ENCODE measurements at places on chromosomes 4 and X.

GRCh38 chr4:152972821-152973628 is 36.9 kb downstream of the FHDC1 start:
- DNase-seq = no peak

GRCh38 chr4:25658357-25658771 is 2.7 kb downstream of the SLC34A2 start:
- no peak for DNase-seq

DNA sequence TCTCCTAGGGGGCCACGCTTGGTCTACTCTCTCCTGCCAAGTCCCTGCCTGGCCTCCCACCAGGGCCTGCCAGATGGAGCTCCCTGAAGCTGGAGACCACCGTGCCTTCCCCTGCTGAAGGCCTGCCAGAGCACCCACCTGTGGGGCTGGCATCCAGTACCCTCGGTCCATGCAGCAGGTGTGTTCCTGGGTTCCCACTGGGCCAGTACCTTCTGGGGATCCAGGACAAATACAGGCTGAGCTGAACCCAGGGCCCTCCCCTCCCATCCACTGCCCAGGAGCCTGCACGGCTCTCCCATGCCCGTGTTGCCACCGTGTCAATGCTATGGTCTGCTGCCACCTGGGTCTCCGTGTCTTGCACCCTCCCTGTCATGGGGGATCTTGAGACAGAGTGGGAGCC is 68.8 kb downstream of the ABLIM2 start:
- DNase-seq = no peak

- DNase-seq = no peak
Observed at GRCh38 chrX:44019911-44020310, 46.7 kb upstream of the NDP start.

DNA sequence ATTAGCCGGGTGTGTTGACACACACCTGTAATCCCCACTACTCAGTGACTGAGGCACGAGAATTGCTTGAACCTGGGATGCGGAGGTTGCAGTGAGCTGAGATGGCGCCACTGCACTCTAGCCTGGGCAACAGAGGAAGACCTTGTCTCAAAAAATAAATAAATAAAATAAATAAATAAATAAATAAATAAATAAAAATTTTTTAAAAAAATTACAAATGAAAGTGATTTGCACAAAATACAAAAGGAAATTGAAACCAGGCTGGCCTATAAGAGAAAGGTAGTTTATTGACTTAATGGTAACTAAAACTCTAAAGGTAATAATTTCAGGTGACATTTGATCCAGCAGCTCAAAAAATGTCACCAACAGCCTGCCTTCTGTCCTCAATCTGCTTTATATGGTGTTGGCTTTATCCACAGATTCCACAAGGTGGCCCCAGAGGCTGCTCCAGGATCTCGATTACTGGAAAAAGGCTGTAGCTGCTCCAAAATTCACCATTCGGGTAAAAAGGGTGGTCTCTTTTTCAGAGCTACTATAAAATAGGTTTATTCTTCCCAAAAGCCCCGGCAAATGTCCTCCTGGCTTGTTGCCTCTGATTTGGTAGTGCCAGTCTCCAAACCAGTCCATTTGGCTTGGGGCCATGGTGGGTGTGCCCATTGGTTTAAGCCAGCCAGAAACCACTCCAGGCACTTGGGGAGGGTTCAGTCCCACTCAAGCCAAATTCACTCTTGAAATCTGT is 61.4 kb upstream of the TRIM2 start:
- no peak for DNase-seq

DNA sequence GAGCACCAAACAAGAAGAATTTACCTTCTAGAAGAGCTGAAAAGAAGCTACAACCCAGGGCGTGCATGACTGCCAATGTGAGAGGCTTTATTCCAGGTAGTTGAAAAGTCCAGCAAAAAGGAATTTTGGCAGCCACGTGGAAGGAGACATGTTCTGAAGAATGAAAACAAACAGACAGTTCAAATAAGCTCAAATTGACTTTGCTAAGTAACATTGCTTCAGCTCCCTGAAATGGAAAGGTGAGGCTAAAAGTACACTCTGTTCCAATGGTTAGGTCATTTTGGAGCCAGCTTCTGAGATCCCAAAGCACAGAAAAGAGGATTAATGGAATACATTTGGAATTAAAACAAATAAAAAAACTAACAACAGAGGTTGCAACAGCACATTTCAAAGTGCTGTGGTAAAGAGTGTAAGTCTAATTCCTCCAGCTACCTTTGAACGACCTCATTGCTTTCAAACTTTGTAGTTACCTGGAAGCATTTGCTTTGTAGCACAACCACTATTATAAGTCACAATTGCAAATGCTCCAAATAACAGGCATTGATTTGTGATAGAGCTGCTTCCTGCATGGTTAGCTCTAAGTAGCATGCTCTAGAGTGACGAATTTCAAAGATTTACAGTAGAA is 405.3 kb upstream of the EDA2R start:
- no peak for DNase-seq

DNA sequence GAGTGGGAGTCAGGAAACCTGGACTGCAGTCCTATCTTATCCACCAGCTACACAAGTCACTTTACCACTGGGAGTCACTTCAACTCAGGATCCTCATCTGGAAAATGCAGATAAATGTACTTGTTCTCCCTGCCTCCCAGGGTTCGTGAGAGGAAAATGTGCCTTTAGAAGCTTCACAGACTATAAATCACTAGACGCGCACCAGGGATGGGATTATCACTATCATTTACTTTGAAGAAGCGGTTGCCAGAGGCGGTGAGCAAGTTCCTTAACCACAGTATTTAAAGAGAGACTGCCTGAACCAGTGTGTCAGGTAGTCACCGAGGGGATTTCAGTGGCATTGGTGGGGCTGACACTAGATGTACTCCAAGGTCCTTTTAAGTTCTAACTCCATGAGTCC is 219.5 kb downstream of the HS6ST2 start:
- no peak for DNase-seq

- DNase-seq = no peak
Observed at GRCh38 chr4:172009446-172010230, 196.4 kb downstream of the GALNTL6 start.

DNA sequence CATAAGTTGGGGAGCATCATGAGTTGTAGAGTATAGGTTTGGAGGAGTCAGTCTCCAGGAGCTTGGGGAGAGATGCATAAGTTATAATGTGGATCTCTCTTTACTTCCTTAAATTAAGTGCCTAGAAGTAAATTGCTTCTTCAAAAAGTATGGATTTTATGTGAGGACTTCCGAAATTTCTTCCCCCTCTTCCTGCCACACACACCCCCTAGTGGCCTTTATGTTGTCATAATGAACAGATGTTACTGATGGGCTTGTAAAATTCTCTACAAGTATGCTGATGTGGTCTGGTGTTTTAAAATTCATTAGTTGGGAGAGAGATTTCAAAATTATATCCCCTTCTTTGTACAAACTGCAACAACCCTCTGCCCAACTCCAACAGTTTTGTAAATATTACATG is 2.3 kb upstream of the METTL14 start:
- no peak for DNase-seq

DNA sequence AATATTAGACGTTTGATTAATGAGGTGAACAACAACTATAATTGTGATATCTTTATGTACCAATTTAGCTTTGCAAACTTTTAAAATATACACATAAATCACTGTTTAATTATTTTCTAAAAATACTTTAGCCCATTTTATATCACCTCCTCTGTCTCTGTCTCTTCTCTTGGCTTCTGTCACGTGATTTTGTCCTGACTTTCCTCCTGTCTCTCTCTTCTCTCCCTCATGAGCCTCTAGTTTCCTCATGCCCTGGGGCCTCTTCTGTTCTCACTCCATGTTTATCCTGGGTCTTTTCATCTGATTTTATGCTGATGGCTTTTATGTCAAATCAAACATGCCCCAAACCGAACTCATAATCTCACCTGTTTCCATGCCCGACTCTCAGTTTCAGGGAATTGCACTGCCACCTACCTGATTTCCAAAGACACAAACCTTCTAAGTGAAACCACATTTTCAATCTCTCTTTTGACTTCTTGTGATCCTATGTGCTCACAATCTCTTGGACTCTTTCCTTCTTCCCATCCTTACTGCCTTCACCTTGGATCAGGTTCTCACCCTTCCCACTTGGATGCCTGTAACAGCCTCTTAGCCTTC is 303.0 kb upstream of the GALNT7 start:
- DNase-seq = no peak

DNA sequence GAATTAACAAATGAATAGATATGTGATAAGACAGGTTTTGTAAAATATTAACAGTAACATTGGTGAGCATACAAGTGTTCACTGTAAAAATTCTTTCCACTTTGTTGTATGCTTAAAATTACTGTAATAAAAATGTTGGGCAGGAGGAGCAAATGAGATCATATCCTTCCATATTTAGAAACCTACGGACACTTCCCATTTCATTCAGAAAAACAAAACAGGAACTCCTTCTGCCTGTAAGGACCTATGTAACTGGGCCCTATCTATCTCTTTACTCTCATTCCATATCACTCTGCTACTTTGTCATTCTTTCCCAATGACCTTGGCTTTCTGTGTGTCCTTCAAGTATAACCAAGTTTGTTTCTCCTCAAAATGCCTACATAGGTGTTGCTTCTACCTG is 53.7 kb upstream of the SLC39A8 start:
- no peak for DNase-seq

GRCh38 chr4:3630598-3631543 is 98.6 kb upstream of the LRPAP1 start:
- DNase-seq = no peak

- no peak for DNase-seq
Observed at GRCh38 chr4:22077571-22077970, 129.0 kb upstream of the KCNIP4 start.

DNA sequence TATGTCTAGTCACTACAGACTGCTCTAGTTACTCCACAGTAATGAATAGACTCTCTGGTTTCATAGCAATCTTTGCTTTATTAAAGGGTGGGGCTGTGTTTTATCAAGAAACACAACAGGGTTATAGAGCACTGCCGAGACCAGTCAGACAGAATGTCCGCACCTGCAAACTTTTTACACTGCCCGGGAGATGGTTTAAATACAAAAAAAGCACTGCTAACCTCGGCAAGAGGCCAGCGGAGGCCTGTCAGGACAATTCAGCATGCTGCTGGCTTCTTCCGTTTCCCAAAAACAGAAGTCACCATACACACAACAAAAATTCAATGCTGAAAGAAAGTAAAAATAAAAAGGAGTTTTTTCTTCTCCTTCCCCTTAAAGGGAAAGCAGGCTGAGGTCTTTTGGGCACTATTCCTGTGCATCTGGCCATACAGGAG is 67.4 kb downstream of the IRF2 start:
- DNase-seq = no peak

GRCh38 chr4:177391287-177391686 is 51.0 kb downstream of the AGA start:
- DNase-seq = no peak

DNA sequence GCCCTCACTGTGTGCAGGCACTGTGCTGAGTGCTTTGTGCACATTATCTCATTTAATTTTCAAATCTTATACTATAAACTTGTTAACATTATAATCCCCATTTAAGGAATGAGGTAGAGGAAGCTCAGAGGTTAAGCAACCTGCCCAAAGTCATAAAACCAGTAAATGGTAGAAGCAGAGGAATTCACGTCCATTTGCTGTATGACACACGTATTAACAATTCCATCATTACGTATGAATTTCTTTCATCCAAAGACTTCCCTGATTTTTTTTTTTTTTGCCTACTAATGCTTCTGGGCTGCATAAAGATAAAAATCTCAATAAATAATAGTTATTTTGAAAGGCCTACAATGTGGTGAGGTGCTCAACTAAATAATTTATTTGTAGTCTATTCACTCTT is 64.5 kb upstream of the H2AZ1 start:
- DNase-seq = no peak

DNA sequence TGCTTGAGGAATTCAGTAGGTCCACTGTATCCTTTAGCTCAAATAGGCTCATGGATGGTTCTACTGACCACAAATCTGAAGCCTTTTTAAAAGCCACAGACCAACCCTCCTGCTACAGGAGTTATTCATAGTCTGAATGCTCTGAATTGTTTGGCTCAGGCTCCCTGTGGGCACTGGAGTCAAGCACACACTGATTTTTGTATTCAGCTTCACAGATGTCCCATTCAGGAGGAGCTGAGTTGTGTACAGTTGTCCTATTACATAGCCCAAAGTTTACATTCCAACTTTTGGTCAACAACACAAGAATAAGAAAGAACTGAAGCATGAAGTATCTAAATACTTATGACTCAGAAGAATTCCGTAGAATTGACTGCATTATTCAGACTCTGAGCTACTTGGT is 243.9 kb downstream of the UNC5C start:
- no peak for DNase-seq

GRCh38 chr4:172083272-172083671 is 270.1 kb downstream of the GALNTL6 start:
- no peak for DNase-seq

- no peak for DNase-seq
Observed at GRCh38 chr4:17367201-17367600, 144.7 kb downstream of the QDPR start.

DNA sequence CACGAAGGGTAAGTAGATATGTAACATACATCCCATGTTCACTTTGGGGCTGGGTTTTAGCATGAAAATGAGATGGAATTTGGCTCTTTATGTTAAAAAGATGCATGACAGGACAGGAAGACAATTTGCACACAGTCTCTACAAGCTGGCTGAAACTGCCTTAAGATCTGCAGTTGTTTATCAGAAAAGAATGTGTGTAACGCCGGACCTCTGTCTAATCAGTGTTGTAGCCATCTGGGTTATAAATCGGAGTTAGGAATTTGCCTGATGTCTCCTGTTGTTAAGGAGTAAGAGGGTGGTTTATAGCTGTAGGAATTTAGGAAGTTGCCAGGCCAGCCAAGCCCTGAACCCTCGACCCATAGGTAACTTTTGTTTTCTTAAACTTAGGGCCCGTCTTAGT is 562.9 kb upstream of the FAT1 start:
- DNase-seq = no peak

DNA sequence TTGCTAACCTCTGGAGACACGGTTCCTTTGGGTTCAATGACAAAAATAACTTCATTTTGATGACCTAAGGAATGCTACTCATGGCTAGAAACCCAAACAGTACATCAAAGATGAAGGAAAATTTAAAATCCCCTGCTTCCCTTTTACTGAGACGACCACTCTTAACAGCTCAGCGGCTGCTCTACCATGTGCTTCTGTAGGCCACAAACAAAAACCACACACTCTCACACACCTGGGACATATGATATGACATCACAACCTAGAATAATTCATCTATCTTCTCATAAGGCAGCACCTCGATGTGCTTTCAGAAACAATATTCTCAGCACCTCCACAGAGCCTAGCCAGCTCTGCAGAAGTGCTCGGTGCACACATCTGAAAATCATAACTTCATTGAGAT is 34.7 kb downstream of the ABLIM2 start:
- no peak for DNase-seq

All from stimulated activated CD8-positive, alpha-beta memory T cell treated with anti-CD3 and anti-CD28 coated beads, Interleukin-7, amount 100 ng/mL, for 1 hour (primary cell).